ENCODE measurements at places on chromosomes 4 and X.

GRCh38 chrX:136262812-136263315, 11.7 kb upstream of the MAP7D3 start:
- no peak for DNase-seq

DNA sequence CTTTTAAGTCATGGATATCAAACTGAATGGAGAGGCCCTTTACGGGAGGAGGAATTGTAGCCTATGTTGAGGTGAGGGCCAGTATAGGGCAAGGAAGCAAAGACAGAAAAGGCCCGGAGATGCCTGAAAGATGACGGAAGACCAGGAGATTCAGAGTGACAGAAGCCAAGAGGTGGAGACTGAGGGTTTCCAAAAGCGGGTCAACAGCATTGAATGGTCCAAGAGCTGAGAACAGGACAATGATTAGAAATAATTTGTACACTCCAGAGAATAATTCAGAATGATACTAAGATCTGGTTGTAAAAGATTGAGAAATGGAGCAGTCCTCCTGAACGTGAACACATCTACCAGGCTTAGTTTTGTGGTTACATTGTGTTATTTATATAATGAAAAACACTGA, 45.5 kb upstream of the ZNF518B start:
- DNase-seq = no peak

- no peak for DNase-seq
These were observed 387.9 kb upstream of the TENM3 start for GRCh38 chr4:181855307-181855706.

DNA sequence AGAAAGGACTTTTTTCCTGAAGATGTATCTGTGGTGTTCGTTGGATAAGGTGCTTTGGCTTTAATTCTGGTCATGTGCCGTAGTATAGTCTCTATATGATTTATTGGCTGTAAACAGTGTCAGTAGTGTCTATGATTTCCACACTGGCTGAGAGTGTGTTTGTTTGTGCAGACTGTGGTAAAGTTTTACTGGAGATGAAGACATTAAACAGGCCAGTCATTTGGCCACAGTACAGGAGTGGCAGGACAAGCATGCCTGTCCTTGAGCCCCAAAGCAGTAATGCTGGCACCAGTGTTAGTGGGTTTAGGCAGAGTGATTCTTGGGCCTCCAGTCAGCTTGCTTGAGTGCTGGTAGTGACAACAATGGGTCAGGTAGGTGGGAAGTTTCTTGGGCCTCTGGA, 1023.9 kb upstream of the GRID2 start:
- DNase-seq = no peak

- DNase-seq = no peak
These were observed 12.6 kb upstream of the JADE1 start for GRCh38 chr4:128796934-128797333.

DNA sequence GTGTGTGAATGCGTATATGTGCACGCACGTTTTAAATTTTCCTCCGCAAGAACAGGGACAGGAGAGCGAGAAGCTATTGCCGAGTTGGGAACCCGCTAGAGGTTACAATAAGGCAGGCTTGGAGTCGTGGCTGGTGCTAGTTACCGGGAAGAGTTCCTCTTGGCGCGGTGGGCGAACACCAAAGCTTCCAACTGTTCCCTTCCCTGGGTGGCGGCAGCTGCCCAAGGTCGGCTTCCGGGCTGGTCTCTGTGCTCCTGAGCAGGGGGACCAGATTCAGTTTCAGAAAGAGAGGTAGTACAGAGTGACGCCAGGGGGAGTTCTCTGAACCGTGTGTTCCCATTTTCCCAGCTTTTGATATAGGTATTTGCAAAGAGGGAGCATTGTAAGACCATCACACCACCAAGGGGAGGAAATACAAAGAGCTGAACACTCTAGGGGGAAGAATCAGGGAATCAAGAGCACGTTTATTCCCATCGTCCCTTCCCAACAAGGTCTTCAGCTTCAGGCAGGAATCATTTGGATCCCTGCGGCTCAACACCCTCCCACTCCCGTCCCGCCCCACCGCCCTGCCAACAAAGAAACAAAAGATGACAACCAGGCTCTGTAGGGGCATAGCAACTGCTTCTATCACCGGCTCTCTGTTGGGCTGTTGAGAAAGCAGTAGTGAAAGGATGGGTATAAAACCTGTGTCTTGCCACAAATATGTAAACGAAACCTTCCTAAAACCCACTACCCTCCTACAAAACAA, 113.6 kb upstream of the TEX13C start:
- DNase-seq = peak; percentile 17

DNA sequence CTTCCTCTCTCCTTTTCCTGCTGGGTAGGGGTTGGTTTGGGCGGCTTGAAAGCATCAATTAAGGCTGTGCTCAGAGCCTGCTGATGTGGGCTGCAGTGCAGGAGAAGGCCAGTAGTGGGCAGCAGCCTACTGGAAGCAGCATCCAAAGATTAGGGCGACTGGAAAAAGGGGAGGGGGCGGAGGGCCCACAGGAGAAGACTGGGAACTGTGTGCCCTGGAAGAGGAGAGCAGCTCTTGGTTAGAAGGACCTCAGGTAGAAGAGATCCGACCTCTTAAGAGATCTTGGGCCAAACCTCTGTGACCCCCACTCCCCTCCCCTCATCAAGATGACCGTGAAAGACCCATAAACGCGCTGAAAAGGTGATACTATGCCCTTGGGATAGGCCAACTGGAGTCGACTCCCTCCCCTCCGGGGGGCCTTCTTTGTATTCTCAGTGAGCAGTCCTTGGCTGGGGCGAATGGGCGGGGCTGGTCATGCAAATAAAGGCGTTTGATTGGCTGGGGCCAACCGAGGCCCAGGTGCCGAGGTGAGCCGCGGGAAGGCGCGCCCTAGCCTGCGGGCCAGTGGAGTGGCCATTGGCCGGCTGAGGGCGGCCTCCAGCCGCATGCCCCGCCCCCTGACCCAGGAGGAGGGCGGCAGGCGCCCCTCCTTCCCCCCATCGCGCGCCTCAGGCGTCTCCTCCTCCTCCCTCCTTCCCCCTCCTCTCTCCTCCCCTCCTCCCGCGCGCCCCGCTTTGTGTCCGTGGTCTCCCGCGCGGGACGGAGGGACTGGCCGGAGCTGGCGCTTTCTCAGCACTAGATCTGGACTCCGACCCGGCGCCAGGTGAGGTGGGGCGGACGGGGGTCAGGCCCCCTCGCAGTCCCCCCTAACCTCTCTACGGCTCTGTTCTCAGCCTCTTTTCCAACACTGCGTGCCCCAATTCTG, 10.1 kb downstream of the DLG3 start:
- DNase-seq = peak; percentile 45

DNA sequence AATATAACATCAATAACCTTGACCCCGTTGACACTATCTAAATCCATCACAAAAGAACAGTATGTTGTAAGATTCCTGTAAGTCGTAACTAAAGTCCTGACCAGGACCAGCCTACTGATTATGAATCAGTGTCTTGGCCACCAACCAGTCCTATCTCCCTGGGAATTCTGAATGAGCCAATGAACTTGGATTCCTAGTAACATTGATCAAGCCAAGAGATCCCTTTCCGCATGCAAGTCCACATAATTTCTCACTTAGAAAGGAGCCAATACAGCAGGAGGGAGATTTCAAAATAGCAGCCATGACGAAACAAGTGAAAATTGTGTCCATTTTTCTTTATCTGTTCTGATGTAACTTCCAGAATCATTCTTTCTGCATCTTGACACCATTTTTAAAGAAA, 9.5 kb downstream of the XPNPEP2 start:
- peak; percentile 5 for DNase-seq

DNA sequence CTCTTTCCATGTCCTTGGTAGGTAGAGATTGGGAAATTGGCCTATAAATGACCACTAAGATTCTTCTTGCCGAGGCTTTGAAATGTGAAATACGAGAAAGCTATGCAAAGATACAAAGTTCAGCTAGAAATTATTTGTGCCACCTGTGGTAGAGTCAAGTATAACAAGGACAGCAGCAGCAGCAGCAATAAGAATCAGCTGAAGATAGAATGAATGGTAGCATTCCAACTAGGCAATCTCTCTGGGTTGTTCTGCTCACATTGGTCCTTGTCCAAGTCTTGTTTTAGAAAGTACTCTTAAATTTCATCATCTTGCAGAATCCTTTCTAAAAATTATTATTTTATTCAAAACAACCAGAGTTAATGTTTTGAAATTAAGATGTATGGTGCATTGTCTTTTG, 67.8 kb upstream of the PCDH10 start:
- DNase-seq = no peak

DNA sequence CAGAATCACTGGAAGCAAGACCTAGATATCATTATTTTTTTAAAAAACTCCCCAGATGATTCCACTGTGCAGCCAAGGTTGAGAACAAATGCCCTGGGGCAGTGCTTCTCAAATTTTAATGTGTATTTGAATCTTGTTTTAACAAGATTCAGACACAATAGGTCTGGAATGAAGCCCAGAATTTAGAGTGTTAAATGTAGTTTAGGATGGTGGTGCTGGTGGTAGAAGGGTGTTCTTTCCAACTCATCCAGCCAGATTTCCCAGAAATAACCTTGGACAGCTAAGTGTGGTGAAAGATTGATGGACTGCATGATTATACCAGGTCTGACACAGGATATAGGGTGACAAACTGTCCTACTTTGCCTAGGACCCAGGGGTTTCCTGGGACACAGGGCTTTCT, 120.1 kb upstream of the MED14 start:
- peak; percentile 32 for DNase-seq

- DNase-seq = no peak
These were observed 13.2 kb downstream of the TMEM175 start for GRCh38 chr4:945274-946102.

DNA sequence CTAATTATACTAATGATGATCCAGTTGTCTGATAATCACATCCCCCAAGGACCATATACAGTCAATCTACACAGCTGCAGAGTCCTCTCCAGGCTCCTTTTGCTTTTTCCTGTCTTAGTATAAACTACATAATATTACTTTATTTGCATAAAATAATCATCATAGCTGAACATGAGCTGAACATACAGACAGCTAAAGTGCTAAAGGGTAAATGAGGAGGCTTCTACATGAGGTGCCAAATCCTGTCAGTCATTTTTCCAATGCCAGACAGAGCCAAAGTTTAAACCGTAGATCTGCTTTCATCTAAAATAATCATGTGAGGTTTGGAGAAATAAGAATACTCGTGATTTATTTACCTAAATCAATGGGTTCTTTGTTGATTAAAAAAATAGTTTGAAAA, 1530.1 kb upstream of the PABPC4L start:
- no peak for DNase-seq

- DNase-seq = no peak
These were observed 25.5 kb upstream of the MAN2B2 start for GRCh38 chr4:6549445-6549844.

GRCh38 chr4:98571161-98571786, 87.1 kb downstream of the TSPAN5 start:
- DNase-seq = no peak

DNA sequence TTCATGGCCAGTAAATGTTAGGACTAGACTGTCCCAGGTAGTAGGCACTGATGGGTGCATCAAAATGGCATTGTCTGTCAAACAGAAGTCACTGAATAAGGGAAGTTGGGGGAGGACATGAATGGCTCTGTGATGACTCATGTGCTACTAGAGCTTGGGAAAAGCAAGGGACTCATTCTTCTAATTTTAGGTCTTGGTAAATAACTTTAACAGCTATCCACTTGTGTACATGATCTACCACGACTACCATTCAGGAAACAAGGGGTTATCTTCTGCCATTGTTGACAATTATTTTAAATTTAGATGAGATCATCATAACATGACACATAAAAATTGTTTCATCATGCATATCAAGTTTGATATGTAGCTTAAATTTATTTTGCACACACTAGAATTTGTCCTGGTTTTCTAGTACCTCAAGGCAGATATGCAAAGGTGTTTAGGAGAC, 6.3 kb downstream of the AREG start:
- peak; percentile 87 for DNase-seq

DNA sequence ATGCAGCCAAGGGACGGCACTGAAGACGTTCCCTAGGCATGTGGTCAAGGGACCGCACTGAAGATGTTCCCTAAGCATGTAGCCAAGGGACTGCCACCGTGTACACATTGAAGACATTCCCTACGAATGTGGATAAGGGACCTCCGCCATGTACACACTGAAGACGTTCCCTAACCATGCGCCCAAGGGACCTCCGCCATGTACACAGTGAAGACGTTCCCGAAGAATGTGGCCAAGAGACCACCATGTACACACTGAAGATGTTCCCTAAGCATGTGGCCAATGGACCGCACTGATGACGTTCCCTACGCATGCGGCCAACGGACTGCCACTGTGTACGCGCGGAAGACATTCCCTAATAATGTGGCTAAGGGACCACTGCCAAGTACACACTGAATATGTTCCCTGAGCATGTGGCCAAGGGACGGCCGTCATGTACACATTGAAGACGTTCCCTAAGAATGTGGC, 48.4 kb downstream of the DHRSX start:
- DNase-seq = no peak

DNA sequence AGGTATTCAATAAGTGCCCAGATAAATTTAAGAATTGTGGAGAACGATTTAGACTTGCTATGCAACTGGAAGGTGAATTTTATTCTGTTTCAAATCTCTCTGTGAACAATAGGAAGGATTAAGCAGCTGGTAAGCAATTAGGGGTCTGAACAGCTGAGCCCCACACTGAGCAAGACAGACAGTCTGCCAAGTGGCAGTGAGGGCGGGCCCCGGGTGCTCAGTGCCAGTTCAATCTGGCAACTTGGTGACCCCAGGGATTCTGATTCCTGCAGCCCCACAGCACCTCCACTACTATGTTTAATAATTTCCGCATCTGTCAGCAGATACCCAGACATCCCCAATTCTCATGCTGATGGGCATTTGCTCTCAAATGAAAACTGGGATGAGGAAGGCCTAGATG, 317.3 kb downstream of the PPP1R2C start:
- no peak for DNase-seq

- DNase-seq = no peak
These were observed 18.7 kb downstream of the NAT8L start for GRCh38 chr4:2077537-2078460.

GRCh38 chrX:34147345-34147744, 15.2 kb upstream of the FAM47A start:
- DNase-seq = no peak

DNA sequence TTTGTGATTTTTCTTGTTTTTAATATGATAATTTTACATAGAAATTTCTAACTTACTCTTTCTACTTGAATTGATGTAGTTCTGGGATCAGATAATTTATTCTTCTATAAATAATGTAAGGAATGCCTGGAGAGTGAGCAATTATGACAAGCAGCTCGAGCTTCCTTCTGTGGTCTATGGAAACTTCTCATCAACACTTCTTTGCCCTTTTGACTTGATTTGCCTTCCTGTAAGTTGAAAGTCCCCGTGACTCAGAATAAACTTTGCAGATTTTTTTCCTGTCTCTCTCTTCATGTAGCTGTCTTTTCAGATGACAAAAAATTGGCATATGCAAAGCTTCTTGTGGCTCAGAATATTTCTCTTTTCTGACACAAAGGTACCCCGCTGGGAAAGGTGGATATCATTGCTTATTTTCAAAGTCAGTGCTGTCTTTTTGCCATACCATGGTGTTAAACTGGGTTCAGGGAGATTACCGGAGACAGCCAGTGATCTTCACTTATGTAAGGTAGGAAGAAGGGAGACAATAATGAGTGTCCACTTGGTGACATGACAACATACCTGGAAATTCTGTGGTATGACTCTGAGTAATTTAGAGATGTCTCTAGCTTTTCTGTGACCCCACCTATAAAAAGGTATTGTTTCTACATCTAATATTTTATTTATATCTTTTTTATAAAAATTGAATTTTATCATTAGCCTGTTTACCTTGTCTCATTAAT, 278.6 kb upstream of the GNPDA2 start:
- DNase-seq = peak; percentile 38

- DNase-seq = peak; percentile 73
These were observed 110.8 kb downstream of the AFAP1 start for GRCh38 chr4:7828793-7829301.

GRCh38 chr4:42366959-42367358, 30.3 kb upstream of the SHISA3 start:
- DNase-seq = no peak

GRCh38 chr4:88457307-88458103, 586 bp downstream of the HERC5 start:
- peak; percentile 20 for DNase-seq

All from fibroblast of skin of back (primary cell).